Islet precursor cell (in vitro differentiated cells): ENCODE measurements at places on chromosomes 3 and 15.

GRCh38 chr15:40105517-40106202 is 3.0 kb downstream of the BMF start:
- DNase-seq = no peak

DNA sequence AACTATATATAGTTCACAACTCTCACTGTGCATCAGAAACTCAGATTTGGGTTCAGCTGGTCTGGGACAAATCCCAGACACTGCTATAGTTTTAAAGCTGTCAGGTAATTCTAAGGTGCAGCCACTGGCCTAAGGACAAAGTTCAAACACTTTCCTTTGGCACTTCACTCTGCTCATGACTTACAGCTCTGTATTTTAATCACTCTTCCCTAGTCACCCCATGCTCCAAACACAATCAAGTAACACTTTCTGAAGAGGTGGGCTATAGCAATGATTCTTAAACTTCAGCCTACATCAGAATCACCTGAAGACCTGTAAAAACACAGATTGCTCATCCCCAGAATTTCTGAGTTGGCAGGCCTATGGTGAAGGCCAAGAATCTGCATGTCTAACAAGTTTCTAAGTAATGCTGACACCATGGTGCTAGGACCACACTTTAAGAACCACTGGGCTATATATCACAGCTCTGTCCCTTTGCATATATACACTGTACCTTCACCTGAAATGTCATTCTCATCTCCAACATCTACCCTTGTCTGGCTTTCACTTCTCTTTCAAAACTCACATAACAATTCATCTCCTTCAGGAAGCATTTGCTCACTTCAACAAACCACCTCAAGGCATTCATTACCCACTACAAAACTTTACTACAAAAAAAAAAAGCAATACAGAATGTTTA is 21.4 kb downstream of the STAG1 start:
- DNase-seq = no peak

DNA sequence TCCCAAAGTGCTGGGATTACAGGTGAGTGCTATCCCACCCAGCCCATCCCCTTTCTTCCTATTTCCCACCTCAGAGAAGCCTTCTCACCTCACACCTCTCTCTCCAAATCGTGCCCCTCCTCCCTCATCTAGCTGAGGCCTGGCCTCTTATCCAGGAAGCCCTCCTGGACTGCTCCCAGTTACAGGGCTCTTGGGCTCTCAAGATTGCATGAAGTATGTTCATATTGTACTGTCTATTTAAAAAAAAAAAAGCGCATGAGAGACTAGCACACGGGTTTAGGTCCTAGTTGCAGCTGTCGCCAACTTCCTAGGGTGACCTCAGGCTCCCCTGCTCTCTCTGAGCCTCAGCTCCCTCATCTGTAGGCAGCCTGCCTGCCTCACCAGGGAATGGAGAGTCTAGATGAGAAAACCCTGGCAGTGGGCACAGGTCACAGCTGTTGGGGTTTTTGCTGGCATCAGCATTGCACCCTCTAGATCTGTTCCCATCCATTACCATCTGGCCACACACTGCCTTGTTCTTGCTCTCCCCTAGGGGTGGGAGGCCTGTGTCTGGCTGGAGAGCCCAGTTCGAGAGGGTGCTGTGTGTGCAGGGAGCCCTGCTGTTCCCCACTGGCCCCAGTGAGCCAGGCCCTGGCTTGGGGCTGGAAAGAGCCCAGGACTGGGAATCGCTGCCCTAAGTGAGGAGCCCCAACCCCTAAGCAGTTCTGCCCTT is 24.2 kb upstream of the C15orf39 start:
- DNase-seq = no peak

DNA sequence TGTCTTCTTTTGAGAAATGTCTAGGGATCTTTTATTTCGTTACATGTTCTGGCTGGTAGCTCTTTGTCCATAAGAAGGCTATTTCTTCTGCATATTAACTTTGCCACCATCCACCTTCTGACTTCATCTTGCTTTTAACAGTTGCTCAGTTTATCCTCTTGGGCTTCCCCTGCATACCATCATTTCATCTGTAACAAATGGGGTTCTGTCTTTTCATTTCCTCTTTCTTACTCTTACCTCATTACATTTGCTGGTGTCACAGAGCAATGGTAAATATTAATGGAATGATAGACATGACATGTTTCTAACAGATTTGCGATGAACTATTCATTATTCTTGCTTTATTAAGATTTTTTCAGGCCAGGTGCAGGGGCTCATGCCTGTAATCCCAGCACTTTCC is 62.4 kb downstream of the GASK1A start:
- no peak for DNase-seq
